ENCODE measurements at places on chromosomes 13 and 19.

DNA sequence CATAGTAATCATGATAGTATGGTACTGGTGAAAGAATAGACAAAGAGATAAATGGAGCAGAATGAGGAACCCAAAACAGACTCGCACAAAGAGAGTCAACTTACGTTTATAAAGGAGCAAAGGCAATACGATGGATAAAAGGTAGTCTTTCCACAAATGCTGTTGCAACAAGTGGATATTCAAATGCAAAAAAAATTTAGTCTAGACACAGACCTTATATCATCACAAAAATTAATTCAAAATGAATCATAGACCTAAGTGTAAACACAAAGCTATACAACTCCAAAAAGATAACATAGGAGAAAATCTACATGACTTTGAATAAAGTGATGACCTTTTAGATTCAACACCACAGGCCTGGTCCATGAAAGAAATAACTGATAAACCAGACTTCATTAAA, 131.6 kb downstream of the KL start:
- DNase-seq, result no peak

- no peak for DNase-seq
Measured at GRCh38 chr19:29521291-29522075, 4.3 kb upstream of the VSTM2B start.

- no peak for DNase-seq
Measured at GRCh38 chr19:28235606-28236125, 977.3 kb downstream of the UQCRFS1 start.

- DNase-seq, result no peak
Measured at GRCh38 chr19:44927746-44928145, 13.3 kb downstream of the APOC1 start.

DNA sequence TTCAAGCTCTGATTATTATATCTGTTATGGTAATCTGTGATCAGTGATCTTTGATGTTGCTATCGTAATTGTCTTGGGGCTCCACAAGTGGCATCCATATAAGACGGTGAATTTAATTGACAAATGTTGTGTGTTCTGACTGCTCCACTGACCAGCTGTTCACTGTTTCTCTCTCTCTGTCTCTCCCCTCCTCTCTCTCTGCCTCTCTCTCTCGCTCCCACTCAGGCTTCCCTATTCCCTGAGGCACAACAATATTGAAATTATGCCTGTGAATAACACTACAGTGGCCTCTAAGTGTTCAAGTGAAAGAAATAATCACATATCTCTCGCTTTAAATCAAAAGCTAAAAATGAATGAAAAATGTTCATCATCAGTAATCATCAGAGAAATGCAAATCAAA, 4.4 kb upstream of the SACS start:
- DNase-seq, result no peak

- DNase-seq, result no peak
Measured at GRCh38 chr19:44614313-44614712, 950 bp downstream of the IGSF23 start.

DNA sequence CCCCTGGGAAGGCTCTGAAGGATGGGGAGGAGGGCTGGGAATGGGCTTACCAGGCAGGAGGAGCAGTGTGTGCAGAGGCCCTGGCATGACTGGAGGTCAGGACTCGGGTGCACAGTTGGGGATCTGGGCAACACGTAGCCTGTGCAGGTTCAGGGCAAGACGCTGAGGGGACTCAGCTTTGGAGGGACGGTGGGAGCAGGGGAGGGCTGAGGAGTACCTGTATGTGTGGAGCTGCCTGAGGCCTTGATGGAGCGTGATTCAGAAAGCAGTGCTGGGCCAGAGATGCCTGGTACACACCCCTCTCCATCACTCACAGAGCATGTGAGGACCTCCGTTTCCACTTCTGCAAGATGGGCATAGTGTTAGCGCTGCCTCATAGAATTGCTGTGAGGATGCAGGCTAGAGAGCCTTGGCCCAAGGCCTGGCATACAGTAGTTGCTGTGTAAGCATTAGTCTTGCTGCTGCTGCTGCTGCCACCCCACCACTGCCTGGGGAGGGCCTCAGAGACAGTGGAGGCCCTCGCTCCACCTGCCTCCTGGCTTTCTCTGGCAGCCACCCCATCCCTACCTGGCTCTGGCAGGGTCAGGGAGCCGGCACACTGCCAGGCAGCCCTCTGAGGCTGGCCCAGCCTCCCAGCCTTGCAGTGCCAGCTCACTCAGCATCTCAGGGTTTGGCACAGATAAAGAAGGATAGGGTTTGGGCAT, 2.4 kb downstream of the PAK4 start:
- DNase-seq, result no peak

DNA sequence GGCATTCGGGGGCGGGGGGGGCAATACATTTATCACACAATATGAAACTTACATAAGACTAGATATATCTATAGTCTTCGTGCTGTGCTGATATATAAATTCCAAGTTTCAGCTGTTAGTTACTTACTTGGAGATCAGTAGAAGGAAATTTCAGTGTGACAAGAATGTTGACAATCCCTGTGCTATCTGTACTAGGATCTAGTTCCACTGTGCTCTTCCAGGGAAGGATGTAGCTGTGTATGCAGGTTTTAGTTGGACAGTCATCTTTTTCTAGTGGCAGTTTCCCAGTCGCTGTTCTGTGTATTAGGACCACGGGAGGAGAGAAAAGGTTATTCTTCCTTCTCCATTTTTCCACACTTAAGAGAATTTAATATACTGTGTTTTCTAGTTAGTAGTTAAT, 3.2 kb upstream of the TRIM13 start:
- no peak for DNase-seq
